ENCODE measurements at places on chromosomes 7 and 10.

GRCh38 chr10:98994030-98994429 is 241.6 kb downstream of the HPSE2 start:
- DNase-seq: no peak

DNA sequence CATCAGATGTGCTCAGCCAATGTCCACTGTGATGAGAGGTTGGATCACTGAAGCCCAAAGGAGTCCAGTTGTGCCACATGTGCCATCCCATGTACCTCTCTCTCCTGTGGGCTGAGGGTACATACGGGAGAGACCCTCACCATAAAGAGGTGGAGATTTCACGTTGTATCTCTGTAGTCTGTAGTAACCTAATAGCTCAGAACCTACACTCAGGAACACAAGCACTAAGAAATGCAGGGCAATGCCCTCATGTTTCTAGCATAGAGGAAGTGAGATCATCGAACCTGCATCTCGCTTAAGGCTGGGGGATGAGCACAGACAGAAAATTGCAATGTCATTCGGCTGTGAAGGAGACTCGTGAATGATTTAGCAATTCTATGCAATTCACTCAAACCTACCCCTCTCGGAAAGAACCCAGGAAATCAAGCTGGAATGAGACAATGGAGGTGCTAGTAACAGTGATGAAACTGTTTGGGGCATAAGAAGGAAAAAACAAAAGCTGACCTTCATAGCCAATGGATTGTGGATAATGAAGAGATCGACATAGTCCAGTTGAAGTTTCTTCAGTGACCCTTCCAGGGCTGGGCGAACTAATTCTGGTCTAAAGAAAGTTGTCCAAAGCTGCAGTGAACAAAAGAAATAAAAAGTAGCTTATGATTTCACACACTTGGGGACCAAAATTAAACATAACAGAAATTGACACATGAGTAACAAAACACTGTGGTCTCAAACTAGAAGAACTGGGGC is 80.3 kb upstream of the UCN3 start:
- peak; percentile 78 for DNase-seq

- DNase-seq: no peak
Measured at GRCh38 chr10:124236816-124237215, 143.4 kb upstream of the CHST15 start.

- no peak for DNase-seq
Measured at GRCh38 chr10:96708456-96708855, 11.9 kb downstream of the PIK3AP1 start.

- no peak for DNase-seq
Measured at GRCh38 chr7:107450970-107451369, 18.9 kb upstream of the GPR22 start.

- no peak for DNase-seq
Measured at GRCh38 chr7:12889391-12889790, 202.0 kb downstream of the ARL4A start.

GRCh38 chr10:373015-373414 is 237.8 kb downstream of the ZMYND11 start:
- DNase-seq: peak; percentile 68

DNA sequence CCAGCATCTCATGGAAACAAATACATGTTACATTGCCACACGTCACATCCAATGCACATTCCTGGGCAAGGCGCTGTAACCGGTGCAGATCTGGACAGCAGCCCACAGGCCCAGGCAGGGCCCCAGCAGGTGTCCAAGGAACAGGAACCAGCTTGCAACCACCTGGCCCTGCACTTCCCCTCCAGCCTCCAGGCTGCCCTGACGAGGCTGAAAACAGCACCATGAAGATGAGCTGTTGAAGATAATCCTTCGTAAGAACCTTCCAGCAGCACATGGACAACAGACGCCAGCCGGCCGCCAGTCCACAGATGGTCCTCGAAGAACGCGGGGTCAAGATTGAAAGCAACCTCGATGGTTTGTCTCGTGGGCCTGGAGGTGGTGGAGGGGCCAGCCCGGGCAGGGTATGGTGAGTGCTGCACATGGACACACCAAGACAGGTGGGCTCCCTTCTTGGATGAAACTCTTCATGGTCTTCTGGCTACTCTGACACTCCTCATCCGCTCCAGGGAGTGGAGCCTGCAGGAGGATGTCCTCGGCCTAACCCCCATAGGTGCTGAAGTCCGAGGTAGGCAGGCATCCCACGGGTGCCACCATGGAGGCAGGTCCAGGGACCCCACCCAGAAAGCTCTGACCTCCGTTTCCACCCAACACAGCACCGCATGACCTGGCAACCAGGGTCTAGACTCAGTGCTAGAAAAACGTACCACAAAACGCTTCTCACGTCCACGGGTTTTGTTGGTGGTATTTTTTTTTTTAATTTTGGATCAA is 22.9 kb downstream of the PDGFA start:
- no peak for DNase-seq

DNA sequence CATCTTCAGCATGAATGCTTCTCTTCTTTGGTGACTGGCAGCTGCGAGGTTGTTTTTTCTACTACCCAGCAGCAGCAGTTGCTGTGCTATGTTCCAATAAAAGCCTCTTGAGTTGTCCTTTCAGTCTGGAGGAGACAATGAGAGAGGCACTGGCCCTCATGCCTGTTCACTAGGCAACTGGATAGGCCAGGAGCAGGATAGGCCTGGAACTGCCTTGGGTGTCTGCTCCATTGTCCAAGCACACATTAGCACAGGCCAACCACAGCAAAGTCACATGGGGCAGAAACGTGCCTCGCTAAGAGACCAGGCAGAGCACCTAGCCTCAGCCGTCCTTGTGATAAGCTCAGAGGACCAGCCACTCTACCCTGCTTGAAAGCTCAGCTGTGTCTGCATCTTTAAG is 76.9 kb upstream of the PDCD4 start:
- DNase-seq: no peak

DNA sequence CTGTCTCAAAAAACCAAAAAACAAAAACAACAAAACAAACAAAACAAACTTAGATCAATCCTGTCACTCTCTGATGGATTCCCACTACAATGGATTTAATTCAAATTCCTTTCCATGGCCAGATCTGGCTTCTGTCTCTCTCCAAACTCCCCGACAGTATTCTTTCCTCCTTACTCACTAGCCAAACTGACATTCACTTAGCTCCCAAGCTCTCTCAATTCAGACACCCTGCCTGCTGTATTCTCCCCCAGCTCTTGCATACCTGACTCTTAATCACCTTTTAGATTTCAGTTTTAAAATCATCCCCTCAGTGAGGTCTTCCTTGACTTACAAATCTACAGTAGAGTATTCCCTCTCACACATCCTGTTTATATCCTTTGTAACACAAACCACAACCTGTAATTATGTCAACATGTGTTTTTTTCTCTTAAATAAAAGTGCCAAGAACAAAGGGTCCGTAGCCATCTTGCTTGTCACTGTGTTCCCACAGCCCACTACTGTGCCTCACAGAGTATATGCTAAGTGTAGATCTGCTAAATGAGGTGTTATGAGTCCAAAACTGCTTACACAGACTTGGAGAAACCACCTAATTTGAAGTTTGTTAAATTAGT is 14.4 kb downstream of the HERPUD2 start:
- no peak for DNase-seq

DNA sequence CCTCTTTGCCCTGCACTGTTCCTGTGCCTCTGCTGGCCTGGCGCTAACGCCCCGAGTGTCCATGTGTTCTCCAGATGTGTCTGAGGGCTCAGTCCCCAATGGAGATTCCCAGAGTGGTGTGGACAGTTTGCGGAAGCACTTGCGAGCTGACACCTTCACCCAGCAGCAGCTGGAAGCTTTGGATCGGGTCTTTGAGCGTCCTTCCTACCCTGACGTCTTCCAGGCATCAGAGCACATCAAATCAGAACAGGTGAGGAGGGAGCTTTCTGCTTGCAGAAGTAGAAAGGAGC is 60.9 kb downstream of the PAX2 start:
- DNase-seq: no peak

DNA sequence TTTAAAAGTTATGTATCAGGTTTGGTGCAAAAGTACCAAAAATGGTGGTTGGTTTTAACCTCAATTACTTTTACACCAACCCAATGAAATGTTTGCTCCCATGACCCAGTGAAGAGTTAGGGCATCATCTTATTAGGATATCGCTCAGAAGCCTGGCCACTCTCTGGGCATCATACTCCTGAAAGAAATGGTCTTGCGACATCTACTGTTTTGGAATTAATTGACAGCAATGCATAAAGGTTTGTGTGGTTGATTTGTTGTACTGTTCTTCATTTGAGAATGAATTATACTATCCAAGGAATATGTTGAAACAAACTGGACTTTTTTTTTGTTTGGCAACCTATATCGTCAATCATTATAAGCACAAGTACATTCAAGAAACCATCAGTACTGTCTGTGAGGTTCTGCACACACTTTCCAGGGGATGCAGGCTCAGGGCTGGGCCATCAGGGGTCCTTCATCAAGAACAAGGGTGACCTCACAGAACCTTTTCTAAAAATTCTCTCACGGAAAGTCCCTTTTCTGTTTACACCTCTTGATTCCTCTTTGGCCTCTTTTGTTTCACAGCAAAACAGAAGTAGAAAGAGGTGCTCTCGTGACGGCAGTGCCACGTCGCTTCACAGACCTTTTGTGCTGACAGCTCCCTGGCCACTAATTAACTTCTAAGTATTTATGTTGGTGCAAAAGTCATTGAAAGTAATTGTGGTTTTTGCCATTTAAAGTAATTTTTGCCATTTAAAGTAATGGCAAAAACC is 117.2 kb upstream of the KLF6 start:
- peak; percentile 84 for DNase-seq

GRCh38 chr10:103676851-103677417 is 178.4 kb downstream of the SH3PXD2A start:
- no peak for DNase-seq

GRCh38 chr10:130202984-130203621 is 66.9 kb downstream of the GLRX3 start:
- DNase-seq: peak; percentile 5

GRCh38 chr7:149081914-149082313 is 8.6 kb downstream of the ZNF786 start:
- no peak for DNase-seq

DNA sequence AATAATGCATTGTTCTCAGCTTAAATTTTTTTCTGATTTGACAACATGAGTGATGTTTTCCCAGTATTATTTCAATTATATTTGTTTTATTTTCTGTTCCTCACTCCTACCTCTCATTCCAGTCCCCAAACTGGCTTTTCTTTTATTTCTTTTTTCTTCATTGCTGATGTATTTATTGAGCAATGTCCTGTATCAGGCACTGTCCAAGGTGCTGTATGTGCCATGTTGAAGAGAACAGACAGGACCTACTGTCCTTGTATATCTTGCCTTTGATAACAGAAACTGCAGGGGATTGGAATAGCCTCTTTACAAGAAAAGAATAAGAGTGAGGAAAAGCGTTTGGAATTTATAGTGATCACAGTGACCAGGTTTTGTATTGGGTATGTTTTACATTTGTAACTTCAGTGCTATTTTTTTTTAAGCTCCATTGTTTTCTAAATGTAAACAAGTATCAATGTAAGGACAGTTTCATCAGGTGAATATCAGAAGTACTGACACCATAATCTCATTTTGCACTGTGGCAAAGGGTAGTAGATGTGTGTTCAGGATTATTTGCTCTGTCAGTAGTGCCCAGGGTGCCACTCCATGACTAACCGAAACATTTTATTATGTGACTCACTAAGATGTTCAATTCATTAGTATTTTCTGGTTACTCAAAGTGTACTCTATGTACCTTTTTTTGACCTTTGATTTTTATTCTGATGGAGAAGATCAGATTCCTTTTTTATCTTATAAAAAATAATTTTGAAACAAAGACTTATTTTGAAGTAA is 15.6 kb upstream of the CLDN12 start:
- DNase-seq: no peak

DNA sequence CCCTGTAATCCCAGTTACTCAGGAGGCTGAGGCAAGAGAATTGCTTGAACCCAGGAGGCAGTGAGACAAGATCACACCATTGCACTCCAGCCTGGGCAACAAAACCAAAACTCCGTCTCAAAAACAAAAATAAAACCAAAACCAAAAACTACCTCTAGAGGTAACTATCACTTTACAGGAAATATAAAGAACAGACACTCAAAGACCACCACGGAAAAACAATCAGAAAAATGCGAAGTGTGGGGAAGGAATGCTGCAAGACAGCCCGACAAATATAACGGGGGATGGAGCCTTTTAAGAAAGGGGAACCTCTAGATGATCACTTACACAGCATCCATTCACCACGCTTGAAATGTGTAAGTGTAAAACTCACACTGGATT is 4.3 kb downstream of the HNRNPF start:
- DNase-seq: no peak

- DNase-seq: no peak
Measured at GRCh38 chr7:42720012-42720411, 191.9 kb downstream of the C7orf25 start.

DNA sequence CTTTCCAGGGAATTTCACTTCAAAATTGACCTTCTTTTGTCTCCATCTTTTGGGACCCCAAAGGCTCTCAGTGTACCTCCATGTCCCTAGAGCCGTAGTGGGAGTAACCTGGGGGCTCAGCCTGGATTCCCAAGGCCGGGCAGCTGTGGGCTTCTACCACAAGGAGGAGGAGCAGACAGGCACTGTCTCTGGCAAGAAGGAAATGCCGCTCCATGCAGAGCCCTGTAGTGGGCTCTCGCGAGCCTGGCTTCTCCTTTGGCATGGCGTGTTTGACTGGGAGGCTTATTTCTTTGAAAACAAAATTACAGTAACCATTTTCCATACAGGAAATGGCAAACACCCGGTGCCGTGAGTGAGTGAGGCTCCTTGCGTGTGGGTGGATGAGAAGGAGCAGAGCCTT is 76.8 kb upstream of the FAM180A start:
- DNase-seq: no peak

DNA sequence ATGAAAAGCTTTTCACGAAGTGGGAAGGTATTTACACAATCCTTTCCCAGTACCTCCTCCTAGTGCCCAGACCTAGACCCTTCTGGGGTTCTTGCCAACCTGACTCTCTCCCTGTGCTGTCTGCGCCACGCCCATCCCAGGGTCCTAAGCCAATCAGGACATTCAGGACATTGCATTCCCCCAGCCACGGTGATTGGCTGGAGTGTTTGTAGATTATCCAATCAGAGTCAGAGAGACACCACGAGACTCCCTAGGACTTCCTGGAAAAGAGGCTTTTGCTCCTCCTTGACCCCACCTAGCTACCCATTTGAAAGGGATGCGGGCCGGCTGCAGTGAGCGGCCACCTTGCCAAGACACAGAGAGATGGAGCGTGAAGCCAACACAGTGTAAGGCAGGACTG is 3.5 kb upstream of the GDF2 start:
- DNase-seq: no peak

DNA sequence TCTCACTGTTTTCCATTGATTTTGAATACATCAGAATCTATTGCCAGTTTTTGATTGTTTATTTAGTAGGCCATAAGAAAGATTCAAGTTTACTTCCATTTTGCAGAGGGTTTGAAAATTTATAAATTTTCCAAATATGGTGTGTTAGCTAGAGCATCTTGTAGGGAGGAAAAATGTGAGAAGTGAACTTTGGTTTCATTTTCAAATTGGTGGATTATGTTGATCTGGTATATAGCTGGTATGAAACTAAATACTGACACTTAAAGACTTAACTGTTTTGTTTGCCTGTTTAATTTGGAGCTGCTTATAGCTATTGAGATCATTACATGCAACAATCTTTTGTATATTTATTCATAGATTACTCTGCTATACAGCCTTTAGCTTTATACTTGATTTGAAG is 108.1 kb downstream of the ADAM22 start:
- DNase-seq: no peak
